Urinary bladder (tissue), 4 donors: ENCODE measurements at places on chromosomes 4 and X.

DNA sequence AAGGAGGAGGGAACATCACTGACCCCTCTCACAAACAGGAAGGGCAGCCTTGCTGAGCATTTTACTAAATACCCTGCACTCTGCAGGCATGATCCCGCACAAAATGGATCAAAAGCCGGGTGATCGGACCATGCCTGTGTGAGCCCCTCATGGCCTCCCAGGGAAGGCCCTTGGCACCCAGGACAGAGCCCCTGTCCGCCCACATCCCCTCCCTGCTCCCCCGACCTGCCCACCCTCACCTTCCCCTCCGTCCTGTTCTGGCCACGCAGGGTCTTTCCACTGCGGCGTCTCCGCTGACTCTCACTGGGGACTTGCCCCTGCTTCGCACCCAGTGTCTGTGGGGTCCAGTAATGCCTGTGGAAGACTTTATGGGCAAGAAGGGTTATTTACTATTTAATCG, 105.0 kb downstream of the HMX1 start:
- DNase-seq: no peak

DNA sequence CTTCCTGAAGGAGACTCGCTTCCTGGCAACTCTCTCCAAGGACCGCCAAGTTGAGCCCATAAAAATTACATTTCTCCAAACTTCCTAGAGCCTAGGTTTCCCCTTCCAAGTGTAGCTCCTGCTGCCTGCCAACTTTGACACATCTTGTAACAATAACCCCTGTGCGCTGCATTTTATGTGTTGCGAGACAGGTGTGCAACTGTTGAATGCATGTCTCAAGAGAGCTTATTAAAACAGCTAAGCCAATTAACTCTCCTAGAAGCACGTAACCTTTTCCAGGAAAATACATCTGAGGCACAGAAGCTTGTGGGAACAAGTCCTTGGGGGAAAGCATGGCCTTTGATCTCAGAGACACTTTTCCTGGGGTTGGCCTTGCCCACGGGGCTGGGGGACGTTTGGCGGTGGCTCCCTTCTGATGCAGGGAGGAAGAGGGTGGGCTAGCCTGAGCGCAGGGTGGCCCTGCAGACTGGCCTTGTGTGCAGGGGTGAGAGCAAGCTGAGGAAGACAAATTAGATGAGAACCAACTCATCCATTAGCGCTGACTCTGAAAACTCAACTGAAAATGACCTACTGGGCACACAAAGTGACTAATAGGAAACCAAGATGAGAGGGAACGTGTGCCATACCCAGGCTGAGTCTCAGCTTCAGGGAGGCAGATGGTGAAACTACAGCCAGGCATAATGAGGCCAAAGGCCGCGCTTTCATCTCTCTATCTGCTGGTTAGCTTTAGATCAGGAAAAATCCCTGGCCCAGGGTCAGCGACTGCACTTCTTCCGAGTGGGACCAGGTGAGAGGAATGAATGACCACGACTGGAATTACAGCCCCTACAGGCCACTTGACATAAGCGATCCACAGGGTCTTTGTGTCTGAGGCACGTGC, 75.3 kb downstream of the ENPP6 start:
- DNase-seq: no peak

DNA sequence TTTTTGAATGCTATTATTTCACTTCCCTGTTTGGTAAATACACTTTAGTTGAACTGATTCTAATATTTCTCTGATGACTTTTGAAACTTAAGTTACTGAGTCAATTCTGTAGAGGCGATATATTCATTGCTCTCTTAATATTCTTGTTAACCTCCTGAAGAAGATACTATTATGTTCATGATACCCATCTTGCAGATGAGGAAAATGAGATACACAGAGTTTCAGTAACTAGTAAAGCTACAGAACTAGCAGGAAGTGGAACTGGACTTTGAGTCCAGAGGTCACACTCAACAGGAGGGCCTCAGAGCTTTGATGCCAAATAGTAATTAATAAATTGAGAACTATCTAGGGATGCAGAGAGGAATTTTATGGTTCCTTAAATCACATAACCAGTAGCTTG, 70.0 kb downstream of the PCDH7 start:
- no peak for DNase-seq

- DNase-seq: no peak
Measured at GRCh38 chr4:108078024-108078733, 88.5 kb downstream of the HADH start.

- DNase-seq: no peak
Measured at GRCh38 chr4:45971108-45971507, 152.7 kb downstream of the GABRG1 start.

DNA sequence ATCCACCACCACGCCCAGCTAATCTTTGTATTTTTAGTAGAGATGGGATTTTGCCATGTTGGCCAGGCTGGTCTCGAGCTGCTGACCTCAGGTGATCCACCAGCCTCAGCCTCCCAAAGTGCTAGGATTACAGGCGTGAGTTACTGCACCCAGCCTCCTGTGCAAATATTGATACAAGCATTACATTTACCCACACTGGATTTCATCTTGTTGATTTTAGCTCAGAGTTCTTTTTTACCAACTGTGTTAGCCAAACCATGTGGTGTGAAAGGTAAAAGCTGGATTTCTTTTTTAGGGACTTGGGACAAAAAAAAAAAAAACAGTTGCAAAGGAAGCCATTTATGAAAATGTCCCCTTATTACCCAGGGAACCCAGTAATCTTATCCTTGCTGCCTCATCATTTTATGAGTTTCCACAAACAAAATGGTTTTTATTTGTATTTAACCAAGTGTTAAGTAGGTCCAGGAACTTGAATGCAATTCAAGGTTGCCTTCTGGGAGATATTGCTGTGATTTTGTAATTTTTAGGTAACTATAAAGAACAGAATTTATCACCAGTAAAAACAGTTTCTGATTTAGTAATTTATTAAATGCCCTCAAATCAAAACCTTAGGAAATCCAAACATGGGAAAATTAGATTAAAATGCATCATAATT, 202.5 kb downstream of the PALLD start:
- no peak for DNase-seq

DNA sequence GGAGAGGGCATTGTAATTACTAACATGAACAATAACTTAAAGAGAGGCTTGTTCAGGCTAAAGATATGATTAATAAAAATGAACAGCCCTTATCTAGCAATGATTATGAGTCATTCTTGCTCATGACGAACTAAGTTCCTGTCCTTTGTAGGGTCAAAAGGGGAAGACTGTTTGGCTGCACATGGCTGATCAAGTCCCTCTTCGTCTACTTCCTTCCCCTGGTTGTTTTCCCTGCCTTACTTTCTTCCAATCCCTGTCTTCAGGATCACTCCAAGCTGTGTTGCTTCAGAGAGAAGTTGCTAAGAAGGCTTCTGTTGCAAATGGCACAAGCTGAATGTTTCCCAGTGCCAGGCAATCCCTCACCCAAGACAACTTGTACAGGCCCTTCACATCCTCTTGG, 115.0 kb upstream of the HS3ST1 start:
- DNase-seq: no peak

DNA sequence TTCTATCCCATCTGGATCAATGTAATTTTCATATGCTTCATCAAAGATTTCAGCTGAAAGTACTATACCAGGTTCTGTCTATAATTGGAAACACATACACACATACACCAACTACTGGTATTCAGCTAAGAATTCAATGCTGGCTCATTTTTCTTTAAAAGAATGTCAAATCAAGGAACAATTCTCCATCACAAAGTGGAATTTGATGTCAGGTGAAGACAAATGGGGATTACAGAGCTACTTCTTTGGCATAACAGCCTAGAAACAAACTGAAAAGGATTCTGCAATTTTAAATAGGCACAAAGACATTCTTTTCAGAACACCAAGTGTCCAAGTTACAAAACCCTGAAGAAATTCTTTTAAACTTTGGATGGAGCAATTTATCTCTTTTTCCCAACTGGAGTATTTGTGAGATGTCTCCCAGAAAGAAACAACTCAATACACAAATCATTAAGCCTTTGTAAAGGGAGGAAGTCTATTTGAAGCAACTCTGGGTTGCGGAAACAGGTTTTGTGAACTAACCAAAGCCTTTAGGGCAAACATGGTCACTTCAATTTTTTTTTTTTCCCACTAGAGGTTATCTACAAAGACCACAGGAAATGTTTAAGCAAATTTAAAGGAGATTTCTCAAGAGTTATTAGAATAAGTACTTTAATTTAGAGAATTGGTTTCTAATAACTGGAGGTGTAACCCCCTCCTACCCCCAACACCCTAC, 1.9 kb upstream of the FAM9C start:
- DNase-seq: no peak

DNA sequence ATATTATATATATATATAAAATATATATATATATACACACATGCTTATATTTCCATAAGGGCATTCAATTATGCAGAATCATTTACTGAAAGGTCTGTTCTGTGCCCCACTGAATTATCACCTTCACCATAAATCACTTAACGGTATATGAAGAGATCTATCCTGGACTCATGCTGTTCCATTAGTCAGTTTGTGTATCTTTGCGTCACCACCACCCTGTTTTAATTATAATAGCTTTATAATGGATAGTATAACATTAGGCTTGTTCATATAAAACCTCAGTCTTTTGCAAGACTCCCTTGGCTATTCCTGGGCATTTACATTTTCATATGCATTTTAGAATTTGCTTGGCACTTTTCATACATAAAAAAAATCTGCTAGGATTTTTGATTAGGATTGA, 19.1 kb downstream of the WDR17 start:
- DNase-seq: no peak

DNA sequence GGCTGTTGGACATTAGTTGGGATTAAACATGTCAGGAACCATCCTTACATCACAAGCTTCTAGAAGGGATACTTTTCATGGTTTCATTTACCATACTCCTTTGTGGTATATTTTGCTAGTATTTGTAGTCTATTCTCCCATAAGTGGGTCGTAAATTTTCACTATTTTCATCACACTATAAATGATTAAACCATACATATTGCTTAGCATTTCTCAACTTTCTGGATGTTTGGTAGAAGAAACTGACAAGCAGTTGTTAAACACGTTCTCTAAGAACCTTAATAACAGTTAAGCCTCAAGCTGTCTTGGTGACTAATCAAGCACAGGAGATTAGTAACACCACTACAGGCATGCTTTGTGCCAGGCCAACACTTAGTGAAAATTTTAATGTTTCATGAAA, 375.5 kb downstream of the NAF1 start:
- no peak for DNase-seq

GRCh38 chrX:3509934-3510333, 163.5 kb upstream of the MXRA5 start:
- no peak for DNase-seq

- no peak for DNase-seq
Measured at GRCh38 chrX:122572461-122572860, 611.6 kb upstream of the GRIA3 start.

DNA sequence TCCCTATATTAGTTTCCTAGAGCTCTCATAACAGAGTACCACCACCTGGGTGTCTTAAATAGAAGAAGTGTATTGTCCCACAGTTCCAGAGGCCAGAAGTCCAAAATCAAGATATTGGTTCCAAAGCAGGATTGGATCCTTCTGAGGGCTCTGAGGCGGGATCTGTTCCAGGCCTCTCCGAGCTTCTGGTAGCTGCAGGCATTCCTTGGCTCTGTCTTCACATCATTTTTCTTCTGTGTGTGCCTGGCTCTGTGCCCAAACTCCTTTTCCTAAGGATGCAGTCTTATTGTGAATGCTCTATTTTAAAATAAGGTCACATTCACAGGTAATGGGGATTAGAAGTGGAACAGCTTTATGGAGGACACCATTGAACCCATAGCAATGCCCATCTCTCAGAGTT, 253.7 kb upstream of the TAPT1 start:
- DNase-seq: no peak

DNA sequence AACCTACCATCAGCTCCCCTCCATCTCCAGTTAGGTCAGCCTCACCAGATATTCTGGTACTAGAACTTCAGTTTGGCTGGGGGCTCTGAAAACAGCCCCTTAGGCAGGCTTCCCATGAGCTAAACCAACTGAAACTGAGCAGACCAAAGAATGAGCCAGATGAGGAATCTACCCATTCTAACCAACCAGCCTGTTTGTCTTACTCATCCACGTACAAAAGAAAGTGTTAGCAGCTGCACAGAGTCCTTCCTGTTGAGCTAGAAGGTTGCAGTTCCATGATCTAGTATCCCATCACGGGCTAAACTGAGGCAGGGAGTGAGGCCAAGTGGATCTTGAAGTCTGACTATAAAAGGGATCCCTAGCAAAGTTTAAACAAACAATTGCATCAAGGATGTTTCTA, 17.5 kb downstream of the MAGEA9B start:
- DNase-seq: no peak

DNA sequence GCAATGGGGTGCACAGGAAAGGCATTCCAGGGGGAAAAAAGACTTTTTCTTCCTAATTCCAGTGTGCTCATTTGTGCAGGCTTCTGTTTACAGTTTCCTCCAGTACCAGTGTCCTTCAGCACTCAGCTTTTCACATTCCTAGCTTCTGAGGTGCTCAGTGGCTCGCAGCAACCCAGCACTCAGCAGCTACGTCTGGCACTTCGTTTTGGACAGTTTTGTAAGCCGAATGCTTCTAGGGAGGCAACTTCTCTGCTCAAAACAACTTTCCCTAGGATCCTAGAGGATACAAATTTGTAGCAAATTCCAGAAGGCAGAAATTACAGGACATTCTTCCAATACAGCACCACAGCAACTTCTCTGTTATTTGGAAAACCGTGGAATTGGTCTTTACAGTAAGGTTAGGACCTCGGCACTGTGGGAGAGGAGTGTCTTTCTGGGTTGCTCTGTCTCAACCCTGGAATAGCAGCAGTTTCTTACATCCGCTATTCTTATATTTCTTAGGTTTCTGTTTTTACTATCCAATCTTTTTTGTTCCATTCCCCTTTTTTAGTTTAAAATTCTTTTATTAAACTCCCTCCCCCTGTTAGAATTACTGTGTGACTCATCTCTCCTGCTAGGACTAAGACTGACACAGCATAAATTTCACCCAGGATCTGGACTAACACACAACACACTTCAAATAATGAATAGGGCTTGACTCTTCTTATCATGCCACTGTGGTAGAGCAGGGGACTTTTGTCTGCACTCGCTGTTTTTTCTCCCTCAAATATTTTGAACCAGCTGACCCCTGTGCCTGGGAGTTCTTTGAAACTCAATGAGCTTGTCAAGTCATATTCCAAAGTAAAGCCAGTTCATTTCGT, 1314.7 kb downstream of the FSTL5 start:
- DNase-seq: no peak

DNA sequence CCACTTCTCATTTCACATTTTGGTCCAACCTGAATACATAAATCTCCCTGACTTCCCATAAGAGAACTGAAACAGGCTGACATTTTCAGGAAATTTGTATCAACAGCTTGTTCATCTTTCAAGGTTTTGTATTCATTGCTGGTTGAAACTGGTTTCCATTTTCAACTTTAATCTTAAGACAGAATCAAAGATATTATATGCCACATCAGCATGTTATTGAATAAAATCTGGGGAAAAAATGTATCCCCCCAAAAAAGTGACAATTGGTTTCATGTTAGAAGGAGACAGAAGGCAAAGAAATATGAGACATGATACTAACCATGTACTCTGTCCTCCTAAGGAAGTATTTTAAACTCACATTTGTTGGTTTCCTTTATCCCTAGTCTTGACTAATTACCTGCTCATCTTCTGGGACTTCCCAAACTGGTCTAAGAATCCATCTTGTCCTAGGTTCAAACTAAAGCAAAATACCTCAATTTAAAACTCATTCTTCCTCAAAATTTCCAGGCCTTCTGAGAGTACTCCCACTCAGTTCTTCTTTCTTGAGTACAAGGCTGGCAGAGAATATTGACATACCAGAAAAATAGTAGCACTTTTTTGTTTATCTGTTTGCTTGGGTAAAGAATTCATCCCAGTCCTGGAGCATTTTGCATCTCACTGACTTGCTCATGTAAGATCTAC, 3.1 kb upstream of the ANTXR2 start:
- DNase-seq: no peak

GRCh38 chrX:70096052-70096451, 33.8 kb downstream of the OTUD6A start:
- no peak for DNase-seq
